Mammary epithelial cell (primary cell): ENCODE measurements at places on chromosomes 1 and 21. TPM values are rescaled to one million over a fixed set of nuclear protein-coding genes. Genes with fewer than 3 reads are reported as not detected.

The FDPS gene
- 859 TPM for polyA plus RNA-seq

DNA sequence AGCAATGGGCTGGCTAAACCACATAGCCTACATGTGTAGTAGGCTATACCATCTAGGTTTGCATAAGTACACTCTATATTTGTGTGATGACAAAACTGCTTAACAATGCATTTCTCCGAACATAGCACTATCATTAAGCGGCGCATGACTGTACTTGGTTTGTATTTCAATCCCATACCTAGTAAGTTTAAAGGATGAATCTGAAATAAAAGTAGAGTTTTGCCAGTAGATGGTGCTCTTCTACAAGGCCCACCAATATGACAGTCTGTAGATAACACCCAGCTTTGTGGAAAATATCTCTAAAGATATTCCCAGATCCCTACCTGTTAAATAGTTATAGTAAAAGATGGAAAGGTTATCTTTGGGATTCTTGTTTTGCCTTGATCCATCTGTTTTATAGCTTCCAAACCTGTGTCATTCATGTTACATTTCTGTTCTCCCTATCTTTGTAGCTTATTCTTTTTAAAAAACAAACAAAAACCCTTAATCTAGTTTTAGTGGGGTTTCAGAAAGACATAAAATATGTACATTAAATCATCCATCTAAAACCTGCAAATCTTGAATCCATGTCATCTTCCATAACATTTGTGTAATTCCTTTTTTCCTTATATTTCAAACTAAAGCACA, 33.9 kb upstream of the ASPM start:
- DNase-seq: peak; percentile 45

The LY9 gene
- polyA plus RNA-seq: not detected

DNA sequence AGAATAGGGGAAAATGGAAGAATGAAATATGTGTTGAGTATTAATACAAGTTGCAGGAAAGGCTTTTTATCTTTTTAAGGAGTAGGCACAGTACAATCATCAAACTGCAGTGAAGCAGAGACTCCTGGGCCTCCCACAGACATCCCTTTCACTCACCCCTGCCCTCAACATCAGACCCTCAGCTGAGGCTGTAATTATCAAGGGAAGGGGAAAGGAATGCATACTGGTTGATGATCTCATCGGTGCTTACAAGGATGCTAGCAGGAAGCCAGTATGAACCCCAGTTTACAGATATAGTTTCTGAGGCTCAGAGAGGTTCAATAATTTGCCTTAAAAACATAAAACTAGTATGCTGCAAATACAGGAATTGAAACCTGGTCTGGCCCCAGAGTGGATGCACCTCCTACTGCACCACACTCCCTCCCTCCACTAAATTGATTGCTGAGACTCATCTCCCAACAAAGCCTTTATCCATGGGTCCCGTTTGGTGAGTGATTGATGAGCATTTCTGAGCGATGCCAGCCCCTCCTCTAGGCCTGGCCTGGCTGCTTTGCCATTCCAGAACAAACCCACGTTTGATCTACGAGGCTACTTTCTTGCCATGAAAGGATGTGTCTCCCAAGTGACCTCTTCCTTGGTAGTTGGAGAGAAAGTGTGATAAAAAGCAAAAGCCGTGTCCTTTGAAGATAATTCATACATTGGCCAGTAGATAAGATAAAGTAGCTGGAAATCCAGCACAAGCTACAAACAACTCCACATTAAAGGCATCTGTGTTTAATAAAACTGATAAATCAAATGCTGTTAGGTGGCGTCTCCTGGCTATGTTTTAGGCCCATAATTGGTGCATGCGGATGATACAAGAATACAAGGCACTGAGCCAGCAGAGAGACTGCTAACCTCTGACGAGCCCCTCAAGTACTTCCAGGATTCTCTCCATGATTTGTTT, 233.9 kb upstream of the CAMK1G start:
- DNase-seq: no peak

DNA sequence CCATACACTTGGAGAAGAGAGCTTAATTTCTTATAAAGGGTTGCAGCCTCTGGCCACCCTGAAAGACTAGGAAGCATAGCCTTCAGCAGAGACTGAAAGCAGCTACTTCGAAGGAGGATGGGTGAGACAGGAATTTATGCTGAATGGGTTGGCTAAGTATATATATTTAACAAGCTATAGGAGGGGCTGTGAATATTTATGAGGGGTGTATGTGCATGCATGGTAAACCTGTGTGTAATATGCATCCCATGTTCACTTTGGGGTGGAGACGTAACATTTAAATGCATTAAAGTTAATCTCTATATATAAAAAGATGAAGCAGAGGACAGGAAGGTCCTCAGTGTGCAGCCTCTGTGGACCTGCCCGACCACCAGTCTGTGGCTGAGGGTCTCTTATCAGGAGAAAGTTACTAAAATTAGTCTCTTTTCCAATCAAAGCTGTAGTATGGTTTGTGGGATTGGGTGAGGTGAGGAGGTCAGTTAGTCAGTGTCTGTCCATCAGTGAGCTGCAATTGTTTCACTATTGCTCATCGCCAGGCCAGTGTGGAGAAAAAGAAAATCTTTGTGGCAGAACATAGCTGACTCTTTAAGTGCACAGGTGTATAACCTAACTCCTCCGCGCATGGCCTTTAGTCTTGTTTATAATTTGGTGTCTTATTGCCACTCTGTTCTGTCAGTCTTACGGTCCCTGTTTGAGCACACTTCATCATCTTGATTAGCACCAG, 35.4 kb upstream of the DSCAM start:
- peak; percentile 64 for DNase-seq

DNA sequence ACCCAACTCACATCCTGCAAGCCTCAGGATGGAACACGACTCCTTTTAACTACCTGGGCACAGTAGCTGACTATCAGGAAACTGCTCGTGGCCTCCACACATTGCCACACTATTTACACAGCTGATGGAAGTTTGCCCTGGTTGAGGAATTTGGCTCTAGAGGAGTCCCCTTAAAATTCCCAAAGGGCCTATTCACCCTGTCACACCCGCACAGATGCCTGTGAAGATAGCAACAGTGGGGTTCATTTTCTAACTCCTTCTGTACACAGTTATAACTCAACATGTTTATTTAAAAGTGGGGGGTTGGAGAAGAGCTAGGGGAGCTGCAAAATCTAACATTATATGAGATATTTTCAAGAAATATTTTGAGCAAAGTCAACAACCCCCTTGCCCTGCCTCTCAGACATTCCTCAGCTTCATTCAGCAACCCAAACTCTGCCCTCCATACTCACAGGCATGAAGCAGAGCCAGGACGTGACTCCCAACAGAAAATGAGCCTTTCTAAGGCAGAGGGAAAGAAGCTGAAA, 35.8 kb upstream of the CCN1 start:
- DNase-seq: peak; percentile 61

The MATN1 gene
- polyA plus RNA-seq: 0.05 TPM

DNA sequence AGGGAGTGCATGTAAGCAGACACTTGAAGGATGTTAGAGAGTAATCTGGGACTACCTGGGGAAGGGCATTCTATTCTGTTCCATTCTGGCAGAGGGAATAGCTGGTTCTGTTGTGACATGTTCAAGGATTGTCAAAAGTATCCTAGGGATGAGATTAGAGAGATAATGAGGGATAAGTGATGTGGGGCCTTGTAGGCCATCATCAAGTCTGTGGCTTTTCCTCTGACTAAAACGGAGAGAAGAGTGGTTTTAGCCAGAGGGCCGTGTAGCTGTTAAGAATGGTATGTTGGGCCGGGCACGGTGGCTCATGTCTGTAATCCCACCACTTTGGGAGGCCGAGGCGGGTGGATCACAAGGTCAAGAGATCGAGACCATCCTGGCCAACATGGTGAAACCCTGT, 23.6 kb downstream of the TGFB2 start:
- no peak for DNase-seq

DNA sequence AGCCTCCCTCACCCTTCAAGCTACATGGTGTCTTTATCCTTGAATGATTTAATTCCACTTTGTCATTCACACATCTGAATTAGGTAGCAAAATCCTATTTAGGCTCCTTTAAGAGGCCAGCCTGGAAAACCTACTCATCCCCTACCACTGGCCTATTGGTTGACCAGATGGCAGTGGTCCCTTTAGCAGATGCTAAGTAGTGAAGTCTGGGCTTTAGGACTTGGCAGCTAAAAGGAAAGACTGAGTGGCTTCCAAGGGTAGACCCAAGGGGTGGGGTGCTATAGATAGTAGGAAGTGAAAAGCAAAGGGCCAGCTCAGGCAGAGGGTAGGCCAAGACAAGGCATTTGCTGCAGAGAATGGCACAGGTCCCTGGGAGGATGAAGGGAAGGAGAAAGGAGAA, 46.6 kb downstream of the KCNJ6 start:
- DNase-seq: no peak

GRCh38 chr1:87450615-87451209, 122.0 kb downstream of the LMO4 start:
- no peak for DNase-seq

The MEX3A gene
- polyA plus RNA-seq: 1.3 TPM

The TMEM269 gene
- 0.02 TPM for polyA plus RNA-seq

The AMY1B gene
- not detected for polyA plus RNA-seq

DNA sequence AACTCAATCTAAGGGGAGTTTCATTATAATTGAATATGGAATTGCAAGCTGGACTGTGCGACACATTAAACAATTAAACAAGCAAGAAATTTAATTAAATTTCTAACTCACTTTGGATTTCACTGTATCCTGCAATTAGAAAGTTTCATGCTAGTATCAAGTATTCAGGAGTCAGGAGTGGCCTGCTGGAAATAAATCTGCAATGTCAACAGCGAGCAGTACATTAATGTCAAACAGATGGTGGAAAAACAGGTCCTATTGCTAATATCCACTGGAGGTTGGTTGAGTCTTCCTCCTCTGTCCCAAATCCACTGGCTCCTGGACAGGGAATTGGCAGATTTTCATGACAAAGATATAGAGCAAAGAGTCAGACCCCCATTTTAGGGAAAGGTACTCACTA, 237.1 kb downstream of the VAV3 start:
- DNase-seq: no peak

The NLRP3 gene
- polyA plus RNA-seq: 0.05 TPM

DNA sequence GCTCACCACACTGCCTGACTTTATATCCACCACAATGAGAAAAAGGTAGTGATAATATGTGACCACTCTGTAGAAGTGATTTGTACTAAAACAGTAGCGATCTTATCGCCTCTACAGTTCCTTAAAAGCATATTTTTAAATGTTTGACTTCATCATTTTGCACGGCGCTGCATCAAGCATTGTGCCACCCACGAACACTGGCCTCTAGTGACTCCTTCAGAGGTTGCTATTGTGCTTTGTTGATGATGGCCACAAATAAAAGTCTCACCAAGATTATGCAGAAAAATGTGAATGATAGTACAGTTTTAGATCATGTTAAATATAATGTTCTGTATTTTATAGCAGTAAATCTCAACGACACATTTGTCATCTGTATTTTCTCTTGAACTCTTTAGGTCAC, 186.5 kb upstream of the NCAM2 start:
- DNase-seq: no peak

DNA sequence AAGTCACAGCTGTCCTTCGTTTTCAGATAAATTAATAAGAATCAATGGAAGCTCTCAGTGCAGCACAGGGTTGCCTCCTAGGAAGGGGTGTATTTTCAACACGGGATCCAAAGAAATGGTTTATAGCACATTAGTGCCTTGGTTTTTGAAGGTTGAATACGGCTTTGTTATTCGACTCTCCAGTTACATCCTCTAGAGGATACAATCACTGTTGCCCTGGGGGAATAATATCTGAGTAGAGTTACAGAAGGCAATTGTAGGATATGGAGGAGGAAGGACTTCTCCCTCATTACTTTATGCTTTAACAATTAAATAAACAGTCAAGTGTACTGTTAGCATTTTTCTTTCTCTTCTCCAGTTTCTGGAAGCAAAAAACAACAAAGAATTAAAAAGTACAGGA, 14.3 kb upstream of the ZNF326 start:
- DNase-seq: peak; percentile 39
